ENCODE measurements at places on chromosomes 3 and 15.

DNA sequence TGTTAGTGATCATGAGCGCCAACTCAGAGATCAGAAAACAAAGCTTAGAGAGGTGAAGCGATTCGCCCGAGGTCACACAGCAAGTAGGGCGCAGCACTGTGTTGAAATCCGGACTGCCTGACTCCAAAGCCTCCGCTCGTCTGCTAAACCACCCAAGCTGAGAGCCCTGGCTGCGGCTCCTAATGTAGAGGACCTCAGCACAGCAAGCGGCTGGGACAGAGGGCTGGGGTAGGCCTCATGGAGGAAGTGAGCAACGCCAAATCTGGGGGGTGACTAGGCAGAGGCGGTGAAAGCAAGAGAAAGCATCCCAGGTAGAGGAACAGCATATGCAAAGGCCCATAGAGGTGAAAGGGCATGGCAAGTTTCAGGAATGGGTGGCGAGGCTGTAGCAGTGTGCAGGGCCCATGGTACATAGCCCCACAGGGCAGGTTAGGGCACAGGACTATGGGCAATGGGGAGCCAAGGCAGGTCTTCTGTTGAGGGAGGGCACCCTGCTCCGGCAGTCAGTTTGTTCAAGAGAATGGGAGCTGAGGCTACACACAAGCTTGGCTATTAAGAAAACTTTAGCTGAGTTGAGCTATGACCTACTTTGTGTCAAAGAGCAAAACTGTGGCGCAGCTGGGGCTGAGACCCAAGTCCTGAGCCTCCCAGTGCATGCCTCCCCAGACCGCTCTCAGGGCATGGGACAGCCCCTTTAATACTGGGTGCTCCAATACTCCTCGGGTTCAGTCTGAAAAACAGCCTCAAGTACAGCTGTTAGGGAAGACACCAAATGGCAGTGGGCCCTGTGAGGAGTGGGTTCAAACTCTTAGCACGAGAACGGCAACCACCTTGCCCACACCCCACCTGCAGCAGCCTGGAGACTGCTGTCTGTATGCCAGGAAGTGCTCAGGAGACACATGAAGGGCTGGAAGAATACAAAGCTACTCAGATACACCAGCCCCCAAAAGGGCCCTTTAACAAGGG lies 988 bp upstream of the CFAP92 start:
- DNase-seq, result no peak

GRCh38 chr3:21531909-21532308 lies 219.1 kb downstream of the ZNF385D start:
- DNase-seq, result no peak

DNA sequence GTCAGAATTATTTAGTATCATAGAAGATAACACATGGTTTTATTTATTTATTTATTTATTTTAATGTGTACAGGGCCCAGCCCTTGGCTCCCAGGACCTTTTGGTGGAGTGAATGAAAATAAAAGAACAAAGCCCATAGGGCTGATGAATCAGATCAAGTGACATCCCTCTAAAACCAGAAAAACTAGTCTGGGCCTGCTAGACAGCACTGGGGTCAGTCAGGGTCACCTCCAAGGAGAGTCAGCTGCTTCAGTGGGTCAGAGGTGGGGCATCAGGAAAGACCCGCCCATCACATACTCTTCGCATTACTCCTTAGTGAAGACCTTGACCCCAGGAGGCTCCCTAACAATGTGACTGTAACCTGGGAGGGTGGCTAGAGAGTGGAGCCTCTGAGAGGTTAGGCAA lies 12.8 kb downstream of the PPCDC start:
- DNase-seq, result no peak

- DNase-seq, result no peak
Observed at GRCh38 chr15:59244337-59244736, 37.7 kb downstream of the LDHAL6B start.

GRCh38 chr3:89059211-89059925 lies 48.1 kb upstream of the EPHA3 start:
- DNase-seq, result no peak

- no peak for DNase-seq
Observed at GRCh38 chr3:177610686-177611633, 413.7 kb upstream of the TBL1XR1 start.

DNA sequence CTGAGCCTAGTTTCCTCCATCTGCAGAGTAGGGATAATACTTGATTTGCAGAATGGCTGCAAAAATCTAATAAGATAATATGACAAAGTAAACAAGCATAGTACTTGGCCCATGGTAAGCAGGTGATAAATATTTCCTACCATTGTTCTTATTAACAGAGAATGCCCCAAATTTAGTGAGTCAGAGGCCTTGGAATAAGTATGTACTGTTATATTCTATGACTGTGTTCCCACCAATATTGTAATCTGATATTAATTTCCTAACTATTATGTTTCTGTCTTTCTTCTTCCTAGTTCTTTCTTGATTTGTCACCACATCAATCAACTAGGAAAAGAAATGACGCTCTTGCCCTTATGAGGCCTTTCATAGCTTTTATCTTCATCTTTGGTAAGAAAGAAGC lies 178.4 kb upstream of the SLC2A2 start:
- DNase-seq, result no peak

DNA sequence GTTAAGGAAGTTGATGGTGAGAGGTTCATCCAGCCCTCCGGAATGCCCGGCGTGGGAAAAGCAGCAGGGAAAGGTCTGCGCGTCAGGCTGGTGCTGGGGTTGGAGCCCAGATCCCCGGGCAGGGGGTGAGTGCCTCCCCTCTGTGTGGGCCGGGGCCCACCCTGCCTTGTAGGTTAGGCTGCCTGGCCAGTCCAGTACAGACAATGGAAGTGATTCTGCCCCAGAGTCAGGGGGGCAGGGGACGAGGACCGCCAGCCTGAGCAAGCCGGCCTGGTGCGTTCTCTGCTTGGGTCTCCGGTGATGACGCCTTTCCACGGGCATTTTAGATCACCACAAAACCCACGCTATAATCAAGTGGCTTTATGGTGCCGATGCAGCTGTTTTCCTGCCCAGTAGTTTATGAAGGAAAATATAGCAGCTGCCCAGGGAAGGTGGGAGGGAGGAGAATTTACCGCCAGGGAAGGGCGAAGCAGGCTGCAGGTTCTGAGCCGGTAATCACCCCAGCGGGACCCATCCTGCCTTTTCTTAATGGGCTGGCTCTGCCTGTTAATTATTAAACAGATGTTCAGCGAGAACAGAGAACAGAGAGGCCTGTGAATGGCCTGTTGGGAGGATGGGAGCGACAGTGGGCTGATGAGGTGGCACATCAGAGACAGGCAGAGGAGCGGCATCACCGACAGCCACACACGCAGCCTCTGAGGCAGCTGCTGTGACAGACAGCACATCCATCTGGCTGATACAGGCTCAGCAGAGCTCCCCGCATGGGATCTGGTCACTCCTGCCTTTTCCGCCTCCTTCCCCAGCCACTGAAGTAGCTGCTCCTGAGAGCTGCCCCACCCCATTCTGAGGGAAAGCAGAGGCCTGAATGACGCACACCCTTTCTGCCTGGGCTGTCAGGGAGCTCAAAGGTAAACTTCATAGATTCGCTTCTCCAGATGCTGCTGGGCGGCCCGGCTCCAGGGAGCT lies 35.2 kb downstream of the BDH1 start:
- DNase-seq, result no peak

DNA sequence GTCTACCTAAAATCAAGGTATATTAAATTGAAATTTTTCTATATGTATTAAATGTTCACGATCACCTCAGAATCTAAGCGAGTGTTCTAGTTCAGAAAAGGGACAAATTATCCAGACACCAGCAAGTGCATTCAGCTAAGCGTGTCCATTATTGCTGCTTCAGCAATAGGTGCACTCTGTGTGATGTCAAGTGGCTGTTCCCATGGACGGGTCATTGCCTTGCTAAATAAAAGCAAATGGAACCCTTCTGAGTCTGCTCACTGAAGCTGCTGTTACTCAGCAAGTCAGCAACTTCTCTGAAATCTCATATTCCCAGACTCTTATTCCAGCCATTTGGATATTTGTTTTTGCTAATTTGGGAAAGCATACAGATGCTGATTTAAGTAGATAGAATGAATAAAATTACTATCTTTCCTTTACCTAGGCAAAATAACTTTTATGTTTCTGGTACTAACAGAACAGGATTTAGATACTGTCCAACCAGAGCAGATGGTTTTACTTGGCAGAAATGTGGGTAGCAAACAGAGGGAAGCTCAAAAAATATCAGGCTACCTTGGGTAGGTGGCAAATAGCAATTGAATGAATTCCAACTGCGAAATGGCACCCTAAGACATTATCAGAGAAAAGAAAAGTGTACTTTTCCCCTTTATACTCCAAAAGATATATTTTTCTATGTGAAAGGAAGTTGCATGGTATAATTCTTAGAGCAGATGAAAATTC lies 407.0 kb downstream of the GAP43 start:
- no peak for DNase-seq

GRCh38 chr3:185469542-185469941 lies 29.3 kb downstream of the TMEM41A start:
- DNase-seq, result no peak
